ENCODE measurements at places on chromosomes 5 and 9.

GRCh38 chr5:131373265-131373664, 109.4 kb downstream of the CDC42SE2 start:
- peak; percentile 67 for DNase-seq

- no peak for DNase-seq
Observed at GRCh38 chr9:30628915-30629567, 1755.4 kb upstream of the ACO1 start.

- no peak for DNase-seq
Observed at GRCh38 chr5:134600600-134600999, 32.0 kb downstream of the SAR1B start.

GRCh38 chr9:108052431-108053080, 563.0 kb upstream of the KLF4 start:
- no peak for DNase-seq

DNA sequence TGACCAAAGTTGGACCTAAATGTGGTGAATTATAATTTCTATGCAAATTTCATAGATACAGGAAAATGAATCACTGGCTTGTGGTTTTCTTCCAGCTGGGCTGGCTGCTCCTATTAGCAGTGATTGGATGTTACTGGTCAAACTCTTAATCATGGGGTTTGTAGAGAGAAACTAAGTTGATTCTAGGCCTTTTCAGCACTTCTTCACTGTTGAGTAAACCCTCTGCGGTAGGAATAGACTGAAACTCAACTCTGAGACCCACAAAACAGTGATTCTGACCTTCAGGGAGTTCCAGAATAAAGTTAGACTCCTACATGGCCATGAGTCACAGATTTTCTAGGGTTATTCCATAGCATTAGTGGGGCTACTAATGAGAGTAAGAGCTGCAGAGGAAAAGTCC, 47.9 kb upstream of the FKTN start:
- DNase-seq, result no peak

DNA sequence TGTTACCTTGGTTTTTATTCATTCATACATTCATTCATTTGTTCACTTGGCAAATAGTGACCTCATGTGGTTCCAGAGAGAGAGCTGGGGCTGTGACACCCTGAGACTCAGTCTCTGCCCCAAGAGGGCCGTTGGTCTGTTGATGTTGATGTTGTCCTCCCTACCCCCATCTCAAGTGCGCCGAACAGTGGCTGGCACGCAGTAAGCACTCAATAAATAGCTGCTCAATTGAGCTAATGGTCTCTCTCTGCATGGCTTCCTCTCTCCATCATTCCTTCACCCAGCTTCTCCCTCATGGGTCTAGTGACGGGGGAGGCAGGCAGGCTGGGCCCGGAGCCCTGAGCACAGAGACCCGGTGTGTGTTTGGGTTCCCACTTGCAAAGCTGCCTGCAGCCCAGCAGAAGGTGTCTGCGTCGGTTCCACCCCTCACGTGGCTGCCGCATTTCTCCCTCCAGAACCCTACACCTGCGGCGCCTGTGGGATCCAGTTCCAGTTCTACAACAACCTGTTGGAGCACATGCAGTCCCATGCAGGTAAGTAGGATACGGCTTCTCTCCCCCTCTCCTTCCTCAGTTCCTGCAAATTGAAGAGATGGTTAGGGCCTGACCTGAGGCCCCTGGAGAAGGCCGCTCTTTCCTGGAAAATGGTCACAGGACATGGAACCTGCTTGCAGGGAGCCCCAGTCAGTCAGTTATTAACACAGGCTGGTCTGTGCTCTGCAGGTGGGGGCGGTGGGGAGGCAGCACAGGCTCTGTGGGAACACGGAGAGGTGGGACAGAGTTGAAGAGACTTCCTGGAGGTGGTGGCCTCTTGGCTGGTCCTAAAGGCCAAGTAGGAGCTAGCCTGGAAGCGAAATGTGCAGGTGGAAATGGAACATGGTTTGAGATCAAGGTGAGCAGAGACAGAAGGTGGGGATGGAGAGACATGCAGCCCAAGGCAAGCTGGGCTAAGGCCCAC, 42.0 kb downstream of the AMBP start:
- DNase-seq, result peak; percentile 45

DNA sequence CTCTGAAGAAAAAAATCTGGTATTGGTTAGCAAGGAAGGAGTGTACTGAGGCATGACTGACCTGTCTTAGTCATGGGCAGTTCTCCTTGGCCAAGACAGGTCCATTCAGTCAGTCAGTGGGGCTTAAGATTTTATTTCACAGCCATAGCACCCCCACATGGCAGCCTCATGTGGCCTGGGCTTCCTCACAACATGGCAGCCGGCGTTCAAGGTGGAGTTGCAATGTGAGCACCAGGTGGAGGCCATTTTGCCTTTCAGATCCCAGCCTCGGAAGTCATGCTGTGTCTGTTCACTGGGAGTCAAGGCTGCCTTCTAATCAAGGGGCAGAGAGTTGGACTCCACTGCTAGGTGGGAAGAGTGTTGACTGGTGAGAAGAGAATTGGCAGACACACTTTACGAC, 10.3 kb upstream of the CARD19 start:
- no peak for DNase-seq

GRCh38 chr5:180689775-180690174, 40.4 kb upstream of the FLT4 start:
- no peak for DNase-seq

DNA sequence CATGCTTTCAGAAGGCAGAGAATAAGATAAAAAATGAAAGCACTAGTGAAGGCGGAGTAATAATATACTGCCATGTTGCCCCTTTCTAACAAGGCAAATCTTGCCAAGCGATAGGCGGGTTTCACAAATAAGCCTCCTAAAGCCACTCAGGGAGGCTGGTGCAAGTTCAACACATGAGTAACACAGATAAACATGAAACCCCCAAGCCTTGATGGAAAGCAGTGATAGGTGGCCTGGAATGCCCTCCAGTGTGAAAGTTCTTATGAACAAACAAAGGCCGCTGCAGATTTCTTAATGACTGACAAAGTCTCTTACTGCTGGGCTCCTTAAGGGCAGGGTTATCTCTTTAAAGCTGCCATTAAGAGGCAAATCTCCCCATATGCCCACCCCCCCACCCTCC, 154.7 kb downstream of the ZDHHC21 start:
- DNase-seq, result no peak

- no peak for DNase-seq
Observed at GRCh38 chr9:107363516-107364152, 80.6 kb downstream of the RAD23B start.

DNA sequence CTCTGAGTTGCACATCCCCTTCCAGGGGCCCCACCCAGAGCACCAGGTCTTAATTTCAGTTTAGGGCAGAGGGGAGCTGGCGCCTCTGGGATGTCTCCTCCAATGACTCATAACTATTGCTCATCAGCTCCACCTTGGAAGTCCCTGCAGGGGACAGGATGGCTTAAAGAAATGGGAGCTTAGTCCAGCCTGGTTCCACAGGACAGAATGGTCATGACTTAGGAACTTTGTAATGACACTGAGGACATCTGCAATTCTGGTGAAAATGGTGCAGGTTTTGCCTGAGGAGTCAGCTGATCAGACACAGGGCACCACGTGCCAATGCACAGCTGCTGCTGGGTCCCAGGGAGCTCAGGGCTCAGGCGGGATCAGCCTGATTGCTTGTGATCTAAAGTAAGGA, 16.4 kb upstream of the PPP1R26 start:
- DNase-seq, result no peak

- DNase-seq, result no peak
Observed at GRCh38 chr9:135165003-135165711, 77.7 kb downstream of the OLFM1 start.

DNA sequence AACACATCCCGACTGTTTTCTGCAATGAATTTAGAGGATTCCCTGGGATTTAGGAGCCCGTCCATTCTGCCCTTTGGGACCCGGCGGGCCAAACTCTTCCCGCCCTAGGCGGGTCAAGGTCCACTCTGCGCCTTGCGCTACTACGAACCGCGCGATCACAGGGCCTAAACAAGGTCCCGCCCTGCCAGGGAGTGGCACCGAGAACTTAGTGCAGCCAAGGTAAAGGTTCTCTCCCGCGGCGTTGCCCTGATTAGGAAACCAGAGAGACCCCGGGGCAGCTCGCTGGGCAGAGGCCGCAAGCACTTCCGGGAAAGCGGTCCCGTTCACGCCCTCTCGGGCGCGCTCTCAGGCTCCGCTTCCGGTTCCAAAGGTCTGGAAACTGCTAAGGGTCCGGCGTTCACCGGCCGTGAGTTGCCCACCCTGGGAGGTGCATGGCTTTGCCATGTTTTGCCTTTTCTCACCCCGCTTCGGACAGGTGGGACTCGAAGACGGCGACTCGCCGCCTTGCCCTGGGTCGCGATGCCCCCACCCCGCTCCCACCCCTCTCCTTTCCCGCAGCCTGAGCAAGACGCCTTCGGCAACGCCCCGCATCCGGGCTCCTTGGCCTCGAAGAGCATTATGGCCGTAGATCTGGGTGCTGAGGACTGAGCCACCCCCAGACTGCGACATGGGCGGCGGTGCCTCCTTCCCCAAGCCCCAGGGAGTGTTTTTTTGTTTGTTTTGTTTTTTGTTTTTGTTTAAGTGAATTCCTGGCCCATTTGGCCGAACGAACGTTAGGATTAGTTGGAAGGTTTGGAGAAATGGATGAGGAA, 23.4 kb downstream of the HNRNPK start:
- DNase-seq, result peak; percentile 92

- no peak for DNase-seq
Observed at GRCh38 chr5:5650242-5650641, 227.8 kb downstream of the ICE1 start.

DNA sequence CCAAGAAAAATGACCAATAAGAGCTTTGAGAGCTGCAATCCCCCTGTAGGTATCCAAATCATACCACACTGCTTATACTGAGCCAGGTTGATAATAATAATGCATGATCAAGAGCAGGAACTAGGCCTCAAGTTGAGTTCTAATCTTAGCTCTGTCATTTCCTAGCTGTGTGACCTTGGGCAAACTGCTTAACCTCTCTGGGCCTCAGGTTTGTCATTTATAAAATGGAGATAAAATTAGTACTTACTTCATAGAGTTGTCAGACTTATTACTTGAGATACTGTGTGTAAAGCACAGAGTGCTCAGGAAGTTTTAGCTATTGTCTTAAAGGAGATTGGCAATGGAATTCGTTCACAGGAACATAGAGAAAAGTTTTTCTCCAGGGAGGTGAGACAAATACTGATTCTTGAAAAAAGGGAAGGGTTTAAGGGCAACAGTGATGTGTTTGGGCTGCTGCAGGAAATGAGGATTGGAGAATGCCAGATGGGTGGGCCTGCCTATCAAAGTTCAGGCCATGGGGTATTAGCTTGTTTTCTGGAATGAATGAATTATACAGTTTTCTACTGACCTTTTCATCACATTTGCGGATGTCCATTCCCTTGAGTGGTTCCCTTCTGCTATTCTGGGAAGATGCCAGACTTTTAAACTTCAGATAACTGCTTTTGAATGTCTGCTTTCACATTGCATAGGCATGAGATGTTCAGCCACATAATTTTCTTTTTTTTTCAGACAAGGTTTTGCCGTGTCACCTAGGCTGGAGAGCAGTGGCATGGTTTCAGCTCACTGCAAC, 10.2 kb upstream of the ATP6V0E1 start:
- no peak for DNase-seq

DNA sequence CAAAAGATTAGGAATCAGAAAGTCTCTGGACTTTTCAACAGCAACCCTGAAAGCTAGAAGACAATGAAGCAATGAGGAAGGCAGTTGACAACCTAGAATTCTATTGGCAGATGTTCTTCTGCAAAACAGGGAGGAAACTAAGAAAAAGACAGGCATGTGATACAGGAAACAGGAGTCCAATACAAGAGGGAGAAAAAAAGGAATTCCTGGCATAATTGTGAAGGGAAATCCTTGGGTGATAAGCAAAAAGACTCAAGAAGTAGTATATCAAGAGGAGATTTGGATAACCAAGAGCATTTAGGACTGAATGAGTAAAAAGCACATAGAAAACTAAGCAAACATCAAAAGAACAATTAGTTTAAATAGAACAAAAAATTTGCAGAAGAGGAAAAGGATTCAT, 58.6 kb downstream of the LPAR1 start:
- DNase-seq, result no peak

- no peak for DNase-seq
Observed at GRCh38 chr5:1262381-1262780, 32.5 kb downstream of the TERT start.

- peak; percentile 71 for DNase-seq
Observed at GRCh38 chr5:157216391-157217142, 35.9 kb downstream of the ITK start.

- DNase-seq, result no peak
Observed at GRCh38 chr5:84437673-84438315, 53.1 kb upstream of the EDIL3 start.

- DNase-seq, result no peak
Observed at GRCh38 chr5:34831303-34831702, 7.7 kb upstream of the TTC23L start.

- no peak for DNase-seq
Observed at GRCh38 chr9:16002816-16003215, 450.0 kb downstream of the CCDC171 start.

DNA sequence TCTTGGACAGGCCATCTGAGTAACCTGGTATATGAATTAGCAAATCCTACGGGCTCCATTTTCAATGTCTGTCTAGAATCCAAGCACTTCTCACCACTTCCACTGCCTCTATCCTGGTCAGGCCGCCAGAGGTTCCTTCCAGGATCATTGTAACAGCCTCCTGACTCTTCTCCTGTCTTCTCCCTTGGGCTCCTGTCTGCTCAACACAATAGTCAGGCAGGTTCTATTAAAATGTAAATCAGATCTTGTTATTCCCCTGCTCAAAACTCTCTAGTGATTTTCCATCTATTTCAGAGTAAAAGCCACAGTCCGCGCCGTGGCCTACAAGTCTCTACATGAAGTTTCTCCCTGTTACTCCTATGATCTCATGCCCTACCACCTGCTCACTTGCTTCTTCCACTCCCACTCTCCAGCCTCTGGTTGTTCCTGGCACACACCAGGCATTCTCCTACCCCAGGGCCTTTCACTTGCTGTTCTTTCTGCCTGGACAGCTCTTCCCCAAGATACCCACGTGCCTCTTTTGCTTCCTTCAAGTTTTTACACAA, 21.7 kb downstream of the ZNF366 start:
- DNase-seq, result no peak

- DNase-seq, result no peak
Observed at GRCh38 chr5:125137535-125137934, 391.1 kb upstream of the ZNF608 start.

GRCh38 chr5:137069358-137069757, 429.8 kb downstream of the SPOCK1 start:
- DNase-seq, result no peak
